ENCODE measurements at places on chromosomes 16 and 17. TPM values are rescaled to one million over a fixed set of nuclear protein-coding genes. Genes with fewer than 3 reads are reported as not detected.

- no peak for DNase-seq
Measured at GRCh38 chr16:30085247-30085646, 6.5 kb downstream of the TBX6 start.

- DNase-seq, result no peak
Measured at GRCh38 chr17:83176623-83177583, 97.5 kb downstream of the METRNL start.

NPIPA5 gene
- 16.7 TPM for total RNA-seq

- DNase-seq, result no peak
Measured at GRCh38 chr17:1362065-1362848, 37.8 kb downstream of the YWHAE start.

DNA sequence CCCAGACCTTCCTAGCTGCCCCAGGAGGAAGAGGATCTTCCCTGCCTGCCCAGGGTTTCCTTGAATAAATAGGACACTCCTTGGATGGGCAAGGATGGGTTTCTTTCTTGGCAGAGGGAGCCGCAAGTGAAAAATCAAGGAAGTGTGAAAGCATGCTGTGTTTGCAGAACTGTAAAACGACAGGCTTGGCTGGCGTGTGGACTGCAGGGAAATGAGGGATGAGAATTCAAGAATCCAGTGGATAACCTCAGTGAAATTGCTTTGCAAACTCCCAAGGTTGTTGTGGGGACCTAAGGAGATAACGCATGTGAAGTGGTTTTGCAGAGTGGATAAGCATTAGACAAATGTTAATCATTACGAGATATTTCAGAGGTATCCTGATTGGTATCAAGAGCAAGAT lies 20.4 kb downstream of the GPR139 start:
- no peak for DNase-seq

- DNase-seq, result no peak
Measured at GRCh38 chr17:81027038-81027437, 7.9 kb upstream of the BAIAP2 start.

Measured in CD8-positive, alpha-beta memory T cell (primary cell).